Motor neuron (in vitro differentiated cells): ENCODE measurements at places on chromosomes 12 and 14. TPM values are rescaled to one million over a fixed set of nuclear protein-coding genes. Genes with fewer than 3 reads are reported as not detected.

DNA sequence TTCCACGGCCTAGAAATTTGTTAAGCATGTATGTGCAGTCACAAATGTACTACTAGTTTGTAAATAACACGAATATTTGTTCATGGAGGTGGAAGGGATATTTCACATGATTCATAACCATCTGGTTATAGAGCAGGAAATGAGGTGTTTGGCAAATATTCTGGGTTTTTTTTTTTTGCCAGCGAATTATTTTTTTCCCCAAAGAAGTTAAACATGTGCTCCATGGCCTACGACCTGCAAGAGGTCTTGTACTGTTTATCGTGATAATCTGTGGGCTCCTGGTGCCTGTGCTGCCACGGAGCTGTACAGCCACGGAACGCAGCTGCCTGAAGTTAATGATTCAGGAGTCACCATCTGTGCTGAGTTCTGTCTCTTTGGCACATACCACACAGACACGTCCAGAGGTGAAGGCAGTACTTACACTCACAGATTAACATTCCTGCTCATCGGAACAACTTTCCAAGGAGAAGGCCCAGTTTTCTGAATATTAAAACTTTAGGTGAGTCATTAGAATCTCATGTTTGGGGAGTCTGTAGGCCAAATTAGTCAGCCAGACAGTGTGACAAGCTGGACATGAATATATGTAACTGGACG is 156.3 kb downstream of the TMX1 start:
- peak; percentile 51 for ATAC-seq

DNA sequence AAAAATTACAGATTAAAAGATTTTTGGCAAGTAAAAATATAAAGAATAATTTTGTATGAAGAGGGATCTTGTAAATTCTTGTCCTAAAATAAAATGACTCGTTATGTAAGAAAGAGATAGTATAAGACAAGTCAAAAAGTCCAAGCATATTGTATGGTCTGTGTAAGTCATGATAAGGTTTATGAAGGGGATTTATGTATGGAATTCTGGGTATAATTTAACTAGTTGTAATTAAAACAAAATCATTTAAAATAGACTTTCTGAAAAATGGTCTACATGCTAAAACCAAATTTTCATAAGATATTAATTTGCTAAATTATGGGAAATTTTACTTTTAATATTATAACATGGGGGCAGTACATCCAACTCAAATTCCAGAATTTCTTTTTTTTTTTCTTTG is 17.6 kb upstream of the PEX5 start:
- ATAC-seq, result no peak

- ATAC-seq, result peak; percentile 49
These were observed 626.6 kb downstream of the DIO2 start for GRCh38 chr14:79584679-79585078.

DNA sequence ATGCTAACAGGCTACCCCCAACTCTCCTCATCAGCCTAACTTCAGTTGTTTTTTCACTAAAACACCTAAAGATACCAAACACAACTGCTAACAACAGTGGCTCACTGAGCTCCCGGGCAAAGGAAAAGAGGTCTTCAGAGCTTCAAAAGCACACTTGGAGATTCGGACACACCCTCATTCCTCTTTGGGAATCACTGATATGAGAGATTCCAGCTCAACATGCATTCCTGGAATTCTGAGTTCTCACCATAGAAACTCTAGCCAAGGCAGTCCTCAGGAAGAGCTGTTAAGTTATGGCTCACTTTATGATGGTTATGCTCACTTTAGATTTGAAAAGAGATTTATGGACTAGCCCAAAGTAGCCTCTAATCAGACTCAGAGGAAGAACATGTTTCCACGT is 40.1 kb downstream of the STXBP6 start:
- no peak for ATAC-seq

DNA sequence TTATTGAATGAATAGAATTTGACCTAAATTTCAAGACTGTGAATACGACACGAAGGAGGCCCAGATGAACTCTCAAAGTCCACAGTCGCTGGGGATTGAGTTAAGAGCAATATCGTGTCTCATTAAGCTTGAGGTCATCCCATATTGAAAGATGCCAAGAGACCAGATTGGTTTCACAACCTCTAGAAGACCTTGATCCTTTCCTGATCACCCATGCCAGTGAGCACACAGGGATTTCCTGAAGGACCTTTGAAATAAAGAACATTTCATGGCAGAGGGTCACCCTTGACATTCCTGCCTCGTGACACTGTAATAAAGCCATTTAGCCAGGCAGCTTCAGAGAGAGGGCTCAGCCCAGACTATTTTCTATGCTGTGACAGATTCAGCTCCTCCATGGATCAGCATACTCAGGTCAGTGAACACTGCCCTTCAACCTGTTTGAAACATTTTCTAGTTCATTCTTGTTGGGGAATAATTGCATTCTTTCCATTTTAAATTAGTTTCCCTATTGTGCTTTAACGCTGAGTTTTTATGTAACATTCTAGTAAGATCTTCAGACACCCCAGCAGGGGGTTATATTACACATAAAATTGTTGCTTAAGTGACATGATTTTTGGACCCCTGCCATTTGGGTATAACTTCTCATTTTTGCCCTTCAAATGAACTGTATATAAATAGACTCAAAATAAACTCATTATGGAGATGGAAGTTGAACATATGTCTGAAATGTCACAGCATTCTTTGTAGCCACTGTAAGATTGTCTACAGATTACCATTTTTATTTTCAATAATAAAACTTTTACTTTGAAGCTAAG is 213.2 kb downstream of the C12orf50 start:
- ATAC-seq, result no peak

DNA sequence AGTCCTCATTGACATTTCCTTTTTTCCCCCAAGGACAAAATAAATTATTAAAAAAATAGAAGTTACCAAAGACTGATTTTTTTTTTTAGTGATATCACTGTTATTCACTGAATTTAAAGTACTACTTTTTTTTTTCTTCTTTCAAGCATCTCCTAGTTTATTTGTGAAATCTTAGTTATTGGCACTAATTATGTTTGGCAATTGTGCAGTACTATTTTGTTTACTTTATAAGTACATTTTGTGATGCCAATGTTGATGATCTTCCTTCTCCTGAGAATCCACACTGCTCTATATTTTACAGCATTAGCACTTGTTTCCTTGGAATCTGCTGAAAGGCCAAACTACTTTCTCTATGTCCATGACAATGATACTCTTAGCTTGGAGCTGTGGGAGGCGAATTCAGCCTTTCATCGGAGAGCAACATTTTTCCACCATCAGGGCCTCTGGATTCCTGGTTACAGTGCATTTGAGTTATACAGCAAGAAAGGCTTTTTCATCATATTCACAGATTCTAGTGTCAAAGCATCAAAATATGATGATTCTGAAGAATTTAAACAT is 123.8 kb upstream of the PTPRQ start:
- ATAC-seq, result no peak

DNA sequence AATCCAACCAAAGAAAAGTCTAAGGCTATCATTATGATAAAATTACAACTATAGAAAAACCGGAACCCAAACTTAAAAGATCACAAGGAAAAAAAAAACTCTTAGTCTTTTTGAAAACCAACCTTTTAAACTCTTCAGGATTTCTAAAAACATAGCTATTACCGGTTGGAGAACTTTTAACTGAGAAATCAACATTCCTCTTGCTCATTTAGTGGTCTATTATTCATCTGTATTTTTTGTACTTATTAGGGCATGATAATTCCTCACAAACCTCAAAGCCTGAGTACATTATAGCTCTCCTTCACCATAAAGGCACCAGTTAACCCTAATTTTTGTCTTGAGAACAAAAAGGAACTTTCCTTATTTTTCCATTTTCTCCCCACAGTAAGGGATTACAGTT is 10.4 kb downstream of the LUM start:
- ATAC-seq, result no peak

DNA sequence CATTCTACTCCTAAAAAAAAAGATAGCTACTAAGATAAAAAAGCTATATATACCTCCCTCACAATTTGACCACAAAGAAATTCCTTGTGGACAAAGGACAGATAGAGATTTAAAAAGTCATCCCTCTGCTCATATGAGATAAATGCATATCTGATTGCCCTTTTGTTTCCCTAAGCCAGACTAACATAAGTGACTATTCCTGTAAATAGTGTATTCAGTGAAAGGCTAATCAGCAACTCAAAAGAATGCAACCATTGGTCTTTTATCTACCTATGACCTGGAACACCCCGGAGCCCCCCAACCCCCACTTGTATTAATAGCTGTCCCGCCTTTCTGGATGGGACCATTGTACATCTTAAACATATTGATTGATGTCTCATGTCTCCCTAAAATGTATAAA is 6.3 kb upstream of the TMPO start:
- no peak for ATAC-seq

- ATAC-seq, result peak; percentile 69
These were observed 139.3 kb upstream of the LMNTD1 start for GRCh38 chr12:25692115-25693035.

DNA sequence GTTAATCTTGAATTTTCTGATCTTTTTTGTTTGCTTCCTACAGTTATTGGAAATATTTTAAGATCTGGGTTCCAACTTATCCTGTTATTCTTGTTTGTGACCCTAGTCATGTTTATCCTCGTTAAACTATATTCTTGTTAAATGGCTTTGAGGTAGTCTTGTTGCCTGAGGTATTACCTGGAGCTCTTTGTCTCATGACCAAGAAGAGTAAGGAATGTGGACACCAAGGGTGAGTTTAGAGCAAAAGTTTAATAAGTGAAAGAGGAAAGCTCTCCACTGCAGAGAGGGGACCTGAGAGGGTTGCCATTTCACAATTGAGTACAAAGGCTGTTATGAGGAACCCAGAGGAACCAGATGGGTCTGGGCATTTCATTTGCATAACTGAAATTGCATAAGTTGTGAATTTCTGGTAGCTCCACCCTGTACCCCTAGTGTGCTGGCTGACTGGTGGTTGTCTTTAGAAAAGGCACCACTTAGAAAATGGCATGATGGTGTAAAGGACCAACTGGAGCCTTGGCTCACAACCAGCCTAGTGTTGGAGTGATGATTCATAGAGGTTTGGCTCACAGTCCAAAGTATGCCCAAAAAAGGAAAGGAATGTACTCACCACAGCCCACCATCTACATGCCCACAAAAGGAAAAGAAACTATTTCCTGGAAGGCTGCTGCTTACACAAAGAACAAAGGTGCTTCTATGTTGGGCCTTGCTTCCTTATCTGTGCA is 36.7 kb upstream of the RESF1 start:
- ATAC-seq, result no peak

GRCh38 chr14:54697803-54698202 is 130.9 kb downstream of the SAMD4A start:
- ATAC-seq, result no peak

- ATAC-seq, result no peak
These were observed 86.0 kb upstream of the BCL11B start for GRCh38 chr14:99357916-99358390.

DNA sequence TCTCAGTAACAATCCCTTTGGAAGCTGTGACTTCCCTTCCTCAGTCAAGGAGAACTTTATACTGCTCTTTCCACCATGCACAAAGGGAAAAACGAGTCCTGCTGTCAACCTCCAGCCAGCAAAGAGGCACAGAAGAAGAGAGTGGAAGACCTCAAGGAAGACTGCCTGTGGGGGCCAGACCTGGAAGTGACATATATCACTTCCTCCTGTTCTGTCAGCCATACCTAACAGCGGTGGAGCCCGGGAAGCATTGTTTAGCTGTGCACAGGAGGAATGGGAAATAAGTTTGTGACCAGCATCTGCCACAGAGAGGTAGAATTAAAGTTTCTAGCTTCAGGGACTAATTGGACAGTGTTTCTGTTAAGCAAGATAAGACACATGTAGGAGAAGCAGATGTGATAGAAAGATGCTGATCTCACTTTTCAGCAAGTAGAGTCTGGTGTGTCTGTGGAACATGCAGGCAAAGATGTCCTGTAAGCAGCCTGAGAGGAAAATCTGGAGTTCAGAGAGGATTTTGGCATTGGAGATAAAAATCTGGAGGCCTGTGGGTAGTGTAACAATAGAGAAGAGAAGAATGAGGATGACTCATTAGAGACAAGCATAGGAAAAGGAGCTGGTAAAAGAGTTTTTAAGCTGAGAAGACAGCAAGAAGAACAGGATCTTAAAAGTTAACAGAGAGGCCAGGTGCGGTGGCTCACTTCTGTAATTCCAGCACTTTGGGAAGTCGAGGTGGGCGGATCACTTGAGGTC is 141.6 kb upstream of the CPSF6 start:
- no peak for ATAC-seq

GRCh38 chr12:64796205-64796845 is 28.1 kb upstream of the TBC1D30 start:
- peak; percentile 93 for ATAC-seq

DNA sequence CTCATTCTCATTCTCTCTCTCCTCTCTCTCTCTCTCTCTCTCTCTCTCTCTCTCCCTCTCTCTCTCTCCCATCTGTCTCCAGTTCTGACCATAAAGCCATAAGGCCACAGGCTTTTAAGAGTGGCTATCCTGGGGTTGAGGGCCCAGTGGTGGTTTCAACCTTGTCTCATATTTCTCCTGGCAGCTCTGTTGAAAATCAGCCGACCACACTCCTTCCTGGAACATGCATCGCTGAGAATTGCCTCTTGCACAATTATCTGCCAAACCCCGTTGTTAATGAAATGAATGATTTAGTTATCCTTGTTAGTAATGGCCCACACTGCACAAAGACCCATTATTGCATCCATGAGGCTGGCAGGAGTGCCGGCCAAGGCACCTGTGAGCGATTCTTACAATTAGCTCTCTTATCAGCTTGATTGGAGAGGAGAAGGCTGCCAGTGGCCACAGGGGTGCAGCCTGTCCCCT is 30.4 kb upstream of the KCNA5 start:
- ATAC-seq, result no peak

GRCh38 chr14:92607702-92608429 is 94.3 kb downstream of the RIN3 start:
- no peak for ATAC-seq

DNA sequence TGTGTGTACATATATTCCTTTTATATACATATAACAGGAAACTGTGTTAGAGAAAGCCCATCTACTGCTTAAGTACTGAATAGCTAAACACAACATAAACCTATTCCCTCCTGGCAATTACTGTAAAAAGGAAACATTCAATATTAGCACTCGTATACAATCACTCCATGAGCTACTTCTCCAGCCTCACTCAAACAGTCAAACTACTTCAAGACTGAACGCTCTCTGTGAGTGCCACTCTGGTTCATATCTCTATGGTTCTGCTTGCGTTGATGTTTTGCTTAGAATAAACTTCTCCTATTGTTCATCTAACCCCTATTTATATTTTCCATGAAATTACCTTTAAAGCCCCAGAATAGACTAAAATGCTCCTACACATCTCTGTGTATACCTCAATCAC is 243.7 kb downstream of the MED13L start:
- no peak for ATAC-seq

GRCh38 chr12:126139355-126139754 is 1074.1 kb downstream of the AACS start:
- no peak for ATAC-seq

The ADIPOR2 gene
- 44.5 and 50.4 TPM in 2 replicates for total RNA-seq

The LPAR5 gene
- 0.08 and 0.36 TPM in 2 replicates for total RNA-seq

The CLEC7A gene
- total RNA-seq, result not detected in 2 replicates

The CCND2 gene
- 1.3 and 4.6 TPM in 2 replicates for total RNA-seq

The CHST11 gene
- 10.3 and 11.0 TPM in 2 replicates for total RNA-seq

The LALBA gene
- total RNA-seq, result not detected in 2 replicates

The ZNF839 gene
- 9.2 and 10.3 TPM in 2 replicates for total RNA-seq

The RHOJ gene
- total RNA-seq, result 0.23 and 0.26 TPM in 2 replicates

The SLC17A8 gene
- total RNA-seq, result 0.33 and 0.56 TPM in 2 replicates

The GDF3 gene
- 0.58 TPM in 1 of 2 replicates, not detected in the other for total RNA-seq

The CCDC175 gene
- 0.11 and 0.19 TPM in 2 replicates for total RNA-seq

The EXOC5 gene
- 59.4 and 67.2 TPM in 2 replicates for total RNA-seq

The ZDHHC22 gene
- total RNA-seq, result 0.21 and 0.45 TPM in 2 replicates

The CAMKK2 gene
- total RNA-seq, result 14.2 and 17.8 TPM in 2 replicates

The PPP1CC gene
- total RNA-seq, result 156 and 159 TPM in 2 replicates

The ASB2 gene
- total RNA-seq, result 0.20 and 0.43 TPM in 2 replicates

The ARMH4 gene
- 0.45 and 0.53 TPM in 2 replicates for total RNA-seq

The RFX4 gene
- 0.20 and 0.43 TPM in 2 replicates for total RNA-seq

The CLEC4E gene
- total RNA-seq, result 0.25 TPM in 1 of 2 replicates, not detected in the other
